ENCODE measurements at places on chromosomes 5 and 9.

GRCh38 chr5:137641148-137641547, 94.7 kb downstream of the KLHL3 start:
- DNase-seq: no peak

GRCh38 chr9:112945620-112946208, 55.0 kb upstream of the SLC46A2 start:
- DNase-seq: peak; percentile 9

- DNase-seq: no peak
Measured at GRCh38 chr9:87635656-87636501, 90.0 kb upstream of the CTSL start.

- no peak for DNase-seq
Measured at GRCh38 chr9:9747787-9748186, 865.0 kb downstream of the PTPRD start.

- DNase-seq: no peak
Measured at GRCh38 chr9:9045072-9045471, 1245.5 kb upstream of the DMAC1 start.

- DNase-seq: no peak
Measured at GRCh38 chr5:1796371-1797102, 3.1 kb downstream of the MRPL36 start.

DNA sequence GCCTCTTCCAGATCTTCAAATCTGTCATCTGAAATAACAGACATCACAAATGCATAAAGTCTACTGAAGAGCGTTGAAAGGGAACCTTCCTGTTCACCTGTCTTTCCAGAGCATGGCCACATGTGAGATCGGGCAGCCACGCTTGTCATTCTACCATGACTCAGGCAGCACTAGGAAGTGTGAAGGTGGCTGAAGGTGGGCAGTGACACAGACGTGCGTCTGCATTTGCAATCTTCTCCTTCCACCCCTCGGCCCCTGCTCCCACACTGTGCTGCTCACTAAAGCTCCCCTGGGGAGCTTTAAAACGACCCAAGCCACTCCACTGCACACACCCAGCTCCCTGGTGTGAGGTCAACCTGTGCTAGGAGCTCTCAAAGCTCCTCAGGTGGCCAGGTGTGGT, 2.5 kb downstream of the ENTR1 start:
- DNase-seq: no peak

DNA sequence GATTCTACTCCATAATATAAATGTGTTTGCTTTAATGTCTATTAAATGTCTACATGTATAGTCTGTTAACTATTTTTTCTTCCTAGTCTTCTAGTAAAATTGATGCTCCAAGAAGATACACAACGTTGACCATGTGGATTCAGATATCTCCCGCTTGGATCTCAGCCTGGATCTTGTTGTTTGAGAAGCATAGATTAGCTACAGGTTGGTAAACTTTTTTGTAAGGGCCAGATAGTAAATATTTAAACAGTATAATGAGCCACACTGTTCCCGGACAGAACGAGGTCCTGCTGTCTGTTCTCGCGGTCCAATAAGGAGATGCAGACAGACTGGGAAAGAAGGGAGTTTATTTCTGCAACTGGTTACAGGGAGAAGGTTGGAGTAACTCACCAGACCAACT, 86.2 kb upstream of the IL12B start:
- DNase-seq: no peak

GRCh38 chr5:89706731-89707130, 702.8 kb downstream of the CETN3 start:
- no peak for DNase-seq

- DNase-seq: no peak
Measured at GRCh38 chr9:16426716-16427115, 443.8 kb downstream of the BNC2 start.

GRCh38 chr9:135442075-135442474, 37.5 kb upstream of the PPP1R26 start:
- no peak for DNase-seq

DNA sequence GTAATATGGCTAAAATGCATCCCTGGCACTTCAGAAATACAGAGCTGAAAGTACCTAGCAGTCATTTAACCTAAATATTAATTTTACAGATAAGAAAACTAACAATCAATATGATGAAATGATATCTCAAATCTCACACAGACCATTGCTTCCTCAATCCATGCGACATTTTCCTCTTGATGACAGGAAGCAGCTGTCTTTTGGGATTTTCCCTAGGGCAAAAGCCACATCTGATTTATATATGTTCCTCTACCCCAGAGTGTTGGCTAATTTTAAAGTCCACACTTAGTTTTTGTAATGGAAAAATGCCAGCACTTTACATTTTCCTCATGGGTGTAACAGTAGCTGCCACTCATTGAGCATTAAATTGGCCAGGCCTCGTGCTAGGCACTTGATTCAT, 47.7 kb upstream of the ITGA1 start:
- DNase-seq: no peak

GRCh38 chr9:133513214-133514100, 11.3 kb downstream of the MYMK start:
- DNase-seq: no peak

GRCh38 chr5:79420248-79420647, 93.7 kb downstream of the HOMER1 start:
- DNase-seq: no peak

DNA sequence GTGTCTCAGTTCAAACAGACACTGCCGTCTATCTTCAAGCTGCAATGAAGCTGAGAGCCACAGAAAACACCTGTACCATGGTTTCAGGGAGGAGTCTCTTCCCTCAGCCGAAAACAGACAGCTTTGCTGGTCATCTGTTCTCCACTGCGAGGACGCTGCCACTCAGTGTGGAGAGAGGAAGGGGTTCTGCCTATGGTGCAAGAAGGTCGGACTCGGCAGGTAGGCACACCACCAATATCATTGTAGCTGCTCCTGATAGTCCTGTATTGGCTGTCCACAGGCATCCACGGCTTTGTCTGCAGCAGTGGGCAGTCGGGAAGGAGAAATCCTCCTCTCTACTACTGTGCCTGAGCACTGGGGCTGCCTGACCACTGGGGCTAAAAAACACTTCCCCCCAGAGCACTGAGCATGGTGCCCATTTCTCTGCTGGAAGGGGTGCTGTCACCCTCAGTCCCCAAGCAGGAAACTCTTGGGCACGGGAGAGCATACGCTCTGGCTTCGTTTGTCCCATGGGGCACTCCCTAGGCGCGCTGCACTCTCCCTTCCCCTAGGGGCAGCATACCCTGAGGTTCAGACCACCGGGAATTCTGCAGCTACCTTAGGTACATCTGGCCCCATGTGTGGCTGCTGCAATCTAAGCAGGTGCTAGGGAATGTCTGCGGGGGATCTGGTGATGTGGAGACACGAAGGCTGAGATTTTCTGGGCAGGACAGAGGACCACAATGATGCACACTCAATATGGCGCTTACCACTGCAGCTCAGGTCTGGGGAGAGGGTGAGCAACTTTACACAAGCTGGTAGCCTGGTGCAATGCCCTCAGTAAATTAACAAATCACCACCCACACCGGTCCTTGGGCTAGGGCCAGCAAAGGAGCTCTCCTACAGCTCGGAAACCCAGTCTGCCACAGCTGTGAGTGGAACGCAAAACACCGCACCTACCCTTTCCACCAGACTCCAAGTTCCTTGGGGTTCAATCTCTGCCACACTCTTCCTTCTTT, 880.9 kb upstream of the SEMA6A start:
- peak; percentile 84 for DNase-seq

GRCh38 chr5:171789353-171789752, 3.7 kb downstream of the SMIM23 start:
- no peak for DNase-seq

- DNase-seq: no peak
Measured at GRCh38 chr9:130579738-130580463, 524 bp downstream of the FUBP3 start.

DNA sequence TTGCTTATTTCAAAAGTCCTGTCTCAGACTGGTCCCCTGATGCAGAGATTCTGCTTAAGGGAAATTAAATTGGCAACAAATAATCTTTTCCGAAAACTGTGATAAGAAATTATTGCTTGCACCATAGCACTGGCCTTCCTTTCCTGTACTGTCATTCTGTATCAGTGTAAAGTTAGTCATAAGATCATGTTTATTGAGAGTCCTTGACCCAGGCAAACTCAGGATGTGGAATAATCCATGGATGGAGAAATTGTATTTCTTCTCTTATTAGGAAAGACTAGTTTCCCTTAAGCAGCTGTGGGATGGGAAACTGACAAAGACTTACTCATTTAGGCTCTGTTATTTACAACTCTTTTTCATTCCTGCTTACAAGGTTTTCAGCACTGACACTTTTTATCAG, 83.0 kb upstream of the RANBP6 start:
- DNase-seq: no peak

DNA sequence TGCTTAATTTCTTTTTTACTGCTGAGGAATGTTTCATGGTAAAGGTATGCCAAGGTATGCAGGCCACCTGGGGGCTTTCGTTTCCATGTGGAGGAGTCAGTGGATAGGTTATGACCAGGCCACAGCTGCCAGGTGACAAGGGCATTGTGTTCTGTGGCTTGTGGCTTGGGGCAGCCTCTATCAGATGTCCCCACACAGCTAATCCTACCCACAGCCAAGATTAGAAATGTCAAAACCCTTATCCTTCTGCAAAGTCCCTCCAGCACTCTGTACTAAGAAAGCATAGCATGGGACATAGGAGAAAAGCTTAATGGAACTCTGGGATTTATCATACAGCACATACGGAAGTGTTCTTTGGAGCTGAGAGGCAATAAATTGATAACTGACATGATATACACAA, 171.2 kb upstream of the S1PR3 start:
- no peak for DNase-seq

DNA sequence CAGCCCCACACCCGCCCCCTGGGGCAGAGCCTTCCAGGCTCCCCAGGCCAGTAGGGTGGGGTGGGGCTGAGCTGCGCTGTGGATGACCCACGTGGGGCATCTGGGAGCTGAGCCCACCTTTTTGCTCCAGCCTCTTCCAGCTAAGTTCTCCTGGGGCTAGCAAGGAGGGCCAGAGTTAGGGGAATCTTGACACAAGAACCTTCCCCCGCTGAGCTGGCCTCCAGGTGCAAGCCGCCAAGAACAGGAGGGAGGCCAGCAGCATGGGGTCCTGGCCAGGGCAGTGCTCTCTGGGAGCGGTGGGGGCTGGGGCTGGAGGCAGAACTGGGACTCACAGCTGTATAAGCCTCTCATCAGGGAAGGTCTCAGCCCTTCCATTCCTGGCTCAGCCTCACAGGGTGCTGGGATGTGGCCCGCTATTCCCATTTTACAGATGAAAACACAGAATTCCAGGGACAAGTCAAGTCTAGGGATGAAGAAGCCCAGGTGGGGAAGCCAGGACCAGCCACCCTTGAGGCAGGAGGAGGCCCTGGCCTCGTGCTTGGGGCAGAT, 21.5 kb downstream of the SARDH start:
- DNase-seq: no peak

- peak; percentile 69 for DNase-seq
Measured at GRCh38 chr5:78964889-78965288, 20.2 kb downstream of the ARSB start.

GRCh38 chr5:169577951-169578350, 5.6 kb upstream of the SPDL1 start:
- DNase-seq: no peak

- no peak for DNase-seq
Measured at GRCh38 chr5:173962436-173962972, 26.5 kb upstream of the C5orf47 start.

- no peak for DNase-seq
Measured at GRCh38 chr9:133050781-133051180, 11.0 kb upstream of the CEL start.

- no peak for DNase-seq
Measured at GRCh38 chr9:113012492-113012891, 500 bp upstream of the ZNF883 start.

GRCh38 chr9:92474587-92474986, 7.7 kb downstream of the ASPN start:
- DNase-seq: no peak

DNA sequence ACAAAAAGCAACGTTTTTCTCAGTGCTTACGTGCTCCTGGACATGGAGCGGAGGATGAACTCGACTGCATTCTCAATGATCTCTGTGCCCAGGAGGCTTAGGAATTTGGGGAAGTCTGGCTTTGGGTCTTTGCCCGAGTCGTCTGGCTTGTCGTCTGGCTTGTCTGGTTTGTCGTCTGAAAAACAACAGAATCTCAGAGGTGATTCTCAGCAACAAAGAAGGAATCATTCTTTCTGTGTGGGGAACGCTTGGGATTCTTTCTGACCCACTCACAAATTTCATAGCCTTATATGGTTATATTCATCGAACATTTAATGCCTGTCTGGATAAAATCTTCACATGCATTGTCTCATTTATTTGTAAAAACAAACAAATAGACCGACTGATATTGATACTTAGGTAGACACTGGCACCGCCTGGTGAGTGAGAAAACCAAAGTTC, 4.7 kb downstream of the C5orf46 start:
- no peak for DNase-seq

DNA sequence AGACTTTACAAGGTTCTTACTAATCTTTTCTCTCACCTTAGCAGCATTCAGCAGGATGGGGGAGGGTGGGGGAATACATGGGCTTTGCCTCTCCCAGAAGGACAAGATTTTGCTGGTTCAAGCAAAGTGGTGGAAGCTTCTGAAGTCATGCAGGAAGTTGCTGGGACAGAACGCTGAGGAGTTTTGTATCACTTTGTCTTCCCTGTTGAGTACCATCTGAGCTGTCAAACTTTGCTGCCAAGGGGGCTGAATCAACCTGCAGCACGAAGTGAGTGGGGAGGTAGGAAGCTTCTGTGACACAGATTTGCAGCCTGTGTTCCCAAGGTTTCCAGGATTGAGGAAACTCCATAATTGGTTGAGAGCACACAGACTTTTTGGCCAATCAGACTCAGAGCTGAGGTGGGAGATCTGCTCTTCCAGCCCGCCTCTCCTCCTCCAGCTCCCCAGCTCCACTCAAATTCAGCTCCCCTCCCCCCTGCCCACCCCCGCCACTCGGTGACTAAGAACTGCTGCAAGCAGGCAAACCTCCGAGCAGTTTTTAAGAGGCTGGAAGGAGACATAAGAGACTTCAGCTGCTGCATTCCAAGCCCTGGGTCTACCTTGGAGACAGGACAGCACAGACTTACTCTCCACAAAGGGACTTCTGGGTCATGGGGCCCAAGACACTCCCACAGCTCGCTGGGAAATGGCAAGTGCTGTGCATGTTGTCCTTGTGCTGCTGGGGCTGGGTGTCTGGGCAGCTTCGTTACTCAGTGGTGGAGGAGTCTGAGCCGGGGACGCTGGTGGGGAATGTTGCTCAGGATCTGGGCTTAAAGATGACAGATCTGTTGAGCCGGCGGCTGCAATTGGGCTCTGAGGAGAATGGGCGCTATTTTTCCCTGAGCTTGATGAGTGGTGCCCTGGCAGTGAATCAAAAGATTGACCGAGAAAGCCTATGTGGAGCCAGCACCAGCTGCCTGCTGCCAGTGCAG, at the start of gene PCDHGC5:
Gene PCDHGC5, plus strand, starts transcription at position 491 of the 971 bp plus-strand sequence. Its CDS starts 160 bp downstream, at position 651.
- DNase-seq: no peak

DNA sequence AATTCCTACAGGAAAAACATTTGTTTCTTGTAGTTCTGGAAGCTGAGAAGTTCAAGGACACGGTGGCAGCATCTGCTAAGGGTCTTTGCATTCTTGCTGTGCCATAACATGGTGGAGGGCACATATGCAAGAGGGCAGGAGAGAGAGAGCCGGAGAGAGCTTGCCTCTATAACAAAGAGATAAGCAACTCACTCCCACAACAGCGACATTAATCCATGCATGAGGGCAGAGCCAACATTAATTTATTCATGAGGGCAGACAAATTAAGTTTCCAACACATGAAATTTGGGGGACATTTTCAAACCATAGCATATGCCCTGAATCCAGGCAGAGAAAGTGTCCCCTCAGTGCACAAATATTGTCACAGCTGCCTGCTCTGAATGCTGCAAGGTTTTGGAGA, 4.4 kb upstream of the GTF3C5 start:
- DNase-seq: no peak

- DNase-seq: no peak
Measured at GRCh38 chr5:38258319-38259061, at the start of gene EGFLAM. Gene EGFLAM (plus strand): TSS chr5:38258559. CDS start chr5:38258755, 196 bp downstream.

Measured in LoVo (cell line).